Naive thymus-derived CD8-positive, alpha-beta T cell (primary cell): ENCODE measurements at places on chromosomes 5 and 9. TPM values are rescaled to one million over a fixed set of nuclear protein-coding genes. Genes with fewer than 3 reads are reported as not detected.
A peak's percentile ranks its signal among the peaks of the same experiment; 100 is the strongest.

DNA sequence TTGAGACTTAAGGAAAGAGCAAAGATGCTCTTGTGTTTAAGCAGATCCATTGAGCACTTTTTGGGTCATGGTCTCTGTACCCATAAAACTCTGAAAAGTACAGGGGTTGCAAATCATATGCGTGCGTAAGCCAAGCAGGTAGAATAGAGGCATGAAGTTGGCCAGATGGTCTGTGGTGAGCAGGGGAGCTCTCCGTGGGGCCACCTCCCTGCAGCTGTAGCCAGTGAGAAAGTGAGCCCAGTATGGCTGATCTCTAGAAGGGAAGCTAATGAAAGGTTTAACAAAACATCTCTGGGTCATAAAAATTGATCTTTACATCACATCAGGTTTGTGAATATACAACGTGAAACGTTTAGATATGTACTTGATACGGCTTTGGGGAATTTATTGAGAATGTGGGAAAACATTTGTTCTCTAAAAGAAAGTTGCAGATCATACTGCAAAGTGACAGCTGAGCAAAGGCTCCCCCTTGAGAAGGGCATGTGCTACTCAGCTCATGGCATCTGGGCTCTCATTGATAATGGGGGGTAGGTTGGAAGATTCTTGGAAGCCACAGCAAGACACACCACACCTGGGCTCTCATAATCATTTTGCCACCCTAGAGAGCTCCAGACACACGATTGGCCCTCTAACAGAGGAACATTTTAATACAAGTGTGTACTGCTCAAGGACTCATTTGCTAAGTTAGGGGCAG is 30.6 kb downstream of the SH3GL2 start:
- no peak for DNase-seq

DNA sequence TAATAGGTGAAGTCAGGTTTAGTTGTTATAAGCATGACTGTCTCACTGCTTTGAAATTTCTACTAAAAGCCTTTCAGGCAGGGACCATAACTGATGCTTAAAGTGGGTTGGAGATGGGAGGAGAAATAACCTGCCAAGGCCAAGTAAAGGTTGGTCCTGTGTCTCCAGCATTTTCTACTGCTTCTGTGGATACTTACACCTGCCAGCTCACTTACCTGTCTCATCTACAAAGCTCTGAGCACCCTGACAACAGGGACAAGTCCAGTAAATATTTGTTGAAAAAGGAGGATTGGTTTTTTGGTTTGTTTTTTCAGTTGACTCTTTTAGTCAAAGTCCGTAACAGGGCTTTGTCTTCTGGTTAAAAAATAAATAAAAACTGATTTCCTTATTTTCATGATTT is 38.6 kb downstream of the GRAMD2B start:
- DNase-seq = no peak

GRCh38 chr9:112570671-112571167 is 84.1 kb downstream of the KIAA1958 start:
- no peak for DNase-seq

- DNase-seq = no peak
Observed at GRCh38 chr9:86783884-86784283, 163.4 kb downstream of the GAS1 start.

Gene GMCL2
- not detected for polyA plus RNA-seq

- DNase-seq = no peak
Observed at GRCh38 chr9:92158097-92158601, 42.9 kb upstream of the SPTLC1 start.

Gene GFRA3
- not detected for polyA plus RNA-seq

Gene BAAT
- not detected for polyA plus RNA-seq

DNA sequence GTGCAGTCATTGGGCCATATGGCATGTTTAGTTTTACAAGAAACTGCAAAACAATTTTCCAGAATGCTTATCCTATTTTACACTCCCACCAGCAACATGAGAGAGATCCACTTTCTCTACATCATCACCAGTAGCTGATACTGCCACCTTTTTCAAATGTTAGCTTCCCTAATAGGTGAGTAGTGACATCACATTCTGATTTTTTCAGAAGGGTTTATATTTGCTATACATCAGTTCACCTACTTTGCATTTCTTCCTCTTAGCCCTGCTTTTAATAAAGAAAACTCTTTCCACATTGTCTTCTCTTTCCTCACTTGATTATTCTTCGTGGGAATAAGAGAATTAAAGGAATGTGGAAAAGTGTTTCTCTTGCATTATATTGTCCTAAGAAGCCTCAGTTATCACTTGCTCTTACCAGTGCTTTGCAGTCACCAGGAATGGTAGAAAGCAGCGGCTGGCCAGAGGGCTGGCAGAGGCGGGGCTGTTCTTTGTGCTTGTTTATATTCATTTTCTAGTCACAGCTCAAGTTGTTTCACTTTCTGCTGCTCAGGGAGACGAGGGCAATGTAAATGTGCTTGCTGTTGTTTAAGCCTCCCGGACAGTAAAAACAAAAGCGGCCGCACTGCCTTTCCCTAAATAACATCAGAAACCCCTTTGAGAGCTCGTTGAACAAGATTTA is 164.8 kb downstream of the HSD17B3 start:
- DNase-seq = no peak

Gene FSTL4
- not detected for polyA plus RNA-seq

Gene PCDHGB5
- polyA plus RNA-seq = 0.24 TPM

GRCh38 chr5:74232276-74232675 is 408.3 kb downstream of the ENC1 start:
- DNase-seq = no peak

DNA sequence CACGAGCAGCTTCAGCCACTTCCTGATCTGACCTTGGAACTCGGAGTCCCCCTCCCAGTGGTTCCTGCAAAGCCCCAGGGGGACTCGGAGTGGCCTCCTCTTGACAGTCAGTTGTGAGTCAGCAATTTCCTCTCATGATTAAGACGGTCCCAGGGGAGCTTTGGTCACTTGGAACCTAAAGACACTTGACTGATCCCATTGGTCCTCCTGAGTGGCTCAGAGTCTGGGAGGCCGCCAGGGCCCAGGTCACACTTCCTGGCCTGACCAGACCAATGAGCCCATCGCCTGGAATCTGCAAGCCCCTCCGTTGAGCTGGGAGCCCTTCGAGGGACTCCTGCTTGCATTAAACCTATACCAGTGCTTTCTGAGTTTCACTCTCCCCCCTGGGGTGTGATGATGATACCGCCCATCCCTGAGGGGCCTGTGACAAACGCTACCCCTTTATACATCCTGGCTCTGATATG is 29.1 kb downstream of the TSPAN17 start:
- DNase-seq = no peak

Gene GSN
- 3.3 TPM for polyA plus RNA-seq

Gene MEGF10
- not detected for polyA plus RNA-seq

- no peak for DNase-seq
Observed at GRCh38 chr5:90641528-90641927, 82.9 kb downstream of the ADGRV1 start.

Gene IFNK
- not detected for polyA plus RNA-seq

- no peak for DNase-seq
Observed at GRCh38 chr5:44827681-44828080, 18.9 kb downstream of the MRPS30 start.

DNA sequence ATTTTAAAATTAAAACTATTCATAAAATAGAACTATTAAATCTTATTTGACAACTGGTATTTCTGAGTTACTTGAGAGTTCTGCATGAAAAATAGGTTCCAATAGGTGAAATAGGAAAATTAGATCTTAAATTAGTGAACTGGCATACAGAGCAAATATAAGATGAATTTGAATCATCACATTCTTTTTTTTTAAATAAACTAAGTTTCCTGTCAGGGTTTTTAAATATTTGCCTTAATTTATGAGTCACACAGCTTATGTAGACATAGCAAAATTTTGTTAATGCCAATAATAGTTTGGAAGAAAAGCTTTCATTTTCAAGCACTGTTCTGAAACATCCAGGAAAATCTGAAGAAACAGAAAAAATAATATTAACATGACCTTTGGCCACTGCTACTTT is 311.7 kb upstream of the HAPLN1 start:
- no peak for DNase-seq

Gene IL13
- polyA plus RNA-seq = not detected

Gene ADAMTS13
- 0.41 TPM for polyA plus RNA-seq

DNA sequence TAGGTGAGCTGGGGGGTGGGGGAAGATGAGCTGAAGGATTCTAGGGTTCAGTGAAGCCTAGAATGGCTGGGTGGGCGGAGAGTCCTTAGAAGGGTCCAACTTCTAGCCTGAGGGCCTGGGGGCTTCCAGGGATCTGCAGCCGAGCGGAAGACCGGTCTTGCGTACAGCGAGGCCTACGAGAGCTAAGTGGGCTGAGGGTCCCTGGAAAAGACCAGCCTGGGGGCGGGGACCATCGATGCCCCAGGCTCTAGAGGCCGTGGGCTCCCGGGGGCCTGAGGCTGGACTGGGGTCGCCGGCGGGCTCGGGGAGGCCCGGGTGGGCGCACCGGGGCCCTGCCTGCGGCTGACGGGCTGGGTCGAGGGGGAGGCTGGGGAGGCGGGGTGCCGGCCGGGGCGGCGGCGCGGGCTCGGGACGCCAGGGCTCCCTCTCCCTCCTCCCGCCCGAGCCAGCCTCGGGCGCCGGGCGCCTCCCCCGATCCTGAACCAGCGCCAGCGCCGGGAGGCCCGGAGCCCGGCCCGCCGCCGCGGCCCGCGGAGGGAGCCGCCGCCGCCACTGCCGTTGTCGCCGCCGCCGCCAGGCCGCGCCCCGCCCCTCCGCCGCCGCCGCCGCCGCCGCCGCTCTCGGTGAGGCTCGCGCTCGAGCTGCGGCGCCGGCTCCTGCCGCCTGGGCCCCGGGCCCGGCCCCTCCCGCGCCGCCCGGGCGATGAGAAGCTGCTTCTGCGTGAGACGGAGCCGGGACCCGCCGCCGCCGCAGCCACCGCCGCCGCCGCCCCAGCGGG is at the start of gene MVB12B:
Gene MVB12B (plus strand): TSS at position 602 of the 778 bp plus-strand sequence. CDS start 101 bp downstream, at position 703.
- DNase-seq = peak; percentile 64

DNA sequence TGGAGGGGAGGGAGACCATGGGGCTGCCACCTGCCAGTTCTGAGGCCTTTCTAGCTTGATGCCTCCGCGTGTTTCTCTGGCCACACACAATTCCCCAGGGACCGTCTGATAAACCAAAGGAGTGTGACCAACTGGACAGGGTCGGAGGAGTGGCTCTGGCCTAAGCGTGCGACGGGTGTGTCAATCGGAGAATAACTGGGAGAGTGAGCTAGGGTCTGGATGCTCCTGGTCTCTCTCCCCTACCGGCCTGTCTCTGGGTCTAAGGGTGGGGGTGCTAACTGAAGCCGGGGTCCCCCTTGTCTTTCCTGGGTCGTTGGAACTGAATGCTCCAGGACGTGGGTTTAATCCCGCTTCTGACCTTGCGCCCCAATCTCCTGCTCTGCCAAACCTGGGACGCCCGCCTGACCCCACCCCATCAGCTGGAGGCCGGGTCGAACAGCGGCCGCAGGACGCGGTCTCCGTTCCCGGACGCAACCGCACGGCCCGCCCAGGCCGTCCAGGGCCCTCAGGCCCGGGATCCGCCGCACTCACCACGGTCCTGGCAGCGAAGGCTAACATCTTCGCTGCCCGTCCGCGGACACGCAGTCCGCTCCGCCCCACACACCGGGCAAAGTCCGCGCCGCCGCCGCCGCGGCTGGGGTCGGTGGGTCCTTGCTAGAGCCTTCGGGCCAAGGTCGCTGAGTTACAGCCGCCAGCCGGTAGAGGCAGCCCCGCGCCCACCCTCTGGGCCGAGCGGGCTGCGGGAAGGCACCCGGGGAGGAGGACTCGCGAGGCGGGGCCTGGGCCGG is 447 bp downstream of the CRAT start:
- DNase-seq = no peak

Gene PTGER4
- polyA plus RNA-seq = 43.8 TPM

- no peak for DNase-seq
Observed at GRCh38 chr5:139562847-139563246, 1.7 kb downstream of the UBE2D2 start.

DNA sequence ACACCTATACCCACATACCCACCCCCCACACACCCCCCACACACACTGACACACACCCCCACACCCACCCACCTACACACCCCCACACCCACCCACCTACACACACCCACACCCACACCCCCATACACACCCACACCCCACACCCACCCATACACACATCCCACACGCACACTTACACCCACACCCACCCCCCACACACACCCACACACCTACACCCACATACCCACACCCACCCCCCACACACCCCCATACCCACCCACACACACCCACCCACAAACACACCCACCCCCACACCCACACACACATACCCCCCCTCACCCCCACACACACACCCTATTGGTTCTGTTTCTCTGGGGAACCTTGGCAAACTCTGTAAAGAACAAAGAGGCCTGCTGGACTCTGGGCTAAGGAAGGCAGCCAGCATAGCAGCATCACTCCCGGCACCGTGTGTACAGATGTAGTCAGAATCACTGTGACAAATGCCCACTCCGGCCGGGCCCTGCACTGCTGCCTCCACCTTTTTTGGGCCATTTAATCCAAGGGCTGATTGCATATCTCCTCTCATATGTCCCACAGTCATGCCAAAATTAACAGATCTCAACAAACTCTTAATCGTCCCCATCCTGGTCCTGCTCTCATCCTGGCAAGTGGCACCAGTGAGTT is 42.3 kb downstream of the COL23A1 start:
- DNase-seq = no peak

DNA sequence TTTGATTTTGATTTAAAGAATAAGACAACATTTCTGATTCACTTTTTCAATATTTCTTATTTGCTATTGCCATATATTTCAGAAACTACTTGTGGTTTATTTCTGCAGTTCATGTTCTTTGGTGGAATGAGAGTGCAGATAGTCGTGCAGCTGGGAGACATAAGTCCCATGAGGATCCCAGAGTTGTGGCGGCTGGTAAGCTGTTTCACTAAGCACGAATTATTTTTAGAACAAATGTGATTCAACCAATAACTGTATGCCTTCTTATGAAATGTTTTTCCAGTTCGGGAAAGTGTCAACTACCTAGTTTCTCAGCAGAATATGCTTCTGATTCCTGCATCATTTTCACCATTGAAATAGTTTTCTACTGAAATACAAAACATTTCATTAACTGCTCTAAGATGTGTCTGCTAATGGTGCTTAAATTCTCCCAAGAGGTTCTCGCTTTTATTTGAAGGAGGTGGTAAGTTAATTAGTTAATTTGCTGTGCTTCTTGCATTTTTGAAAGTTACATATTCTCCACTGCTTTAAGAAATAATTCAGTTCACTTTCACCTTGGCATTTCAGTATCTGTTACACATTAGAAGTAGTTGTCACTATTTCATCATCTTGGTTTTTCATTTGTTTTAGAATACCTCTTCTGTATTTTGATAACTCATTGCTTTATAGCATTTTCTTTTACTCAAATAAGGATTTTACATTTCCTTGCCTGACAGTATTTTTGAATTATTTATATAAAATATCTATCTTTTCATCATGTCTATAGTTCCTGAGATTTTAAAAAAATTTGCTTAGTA is 9.0 kb downstream of the NIPSNAP3B start:
- no peak for DNase-seq

DNA sequence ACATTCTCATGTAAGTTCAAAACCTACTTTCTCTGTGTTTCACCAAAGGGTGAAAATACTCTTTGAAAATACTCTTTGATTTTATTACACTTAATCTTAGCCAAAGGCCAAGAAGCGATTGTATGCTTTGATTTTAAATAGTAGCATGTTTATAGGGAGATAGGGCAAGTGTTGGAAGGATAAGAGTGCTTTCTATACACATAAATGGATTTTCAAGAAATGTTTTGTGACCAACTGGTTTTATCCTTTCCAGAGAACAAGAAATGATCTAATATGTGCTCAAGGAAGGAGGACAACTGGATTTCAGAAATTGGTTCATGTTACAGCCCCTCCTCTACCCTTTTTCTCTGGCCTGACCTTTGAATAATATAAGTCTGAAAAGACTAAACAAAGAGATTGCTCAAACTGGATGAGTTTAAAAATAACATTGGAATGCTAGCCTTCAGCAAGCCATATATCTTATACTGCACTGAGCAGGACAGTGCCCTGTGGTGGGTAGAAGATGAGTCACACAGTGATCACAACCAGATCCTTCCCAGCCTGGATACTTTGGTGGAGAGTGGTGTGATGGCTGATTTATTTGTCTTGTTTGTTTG is 13.1 kb downstream of the PALM2AKAP2 start:
- no peak for DNase-seq
